ENCODE measurements at places on chromosomes 2 and 18.

DNA sequence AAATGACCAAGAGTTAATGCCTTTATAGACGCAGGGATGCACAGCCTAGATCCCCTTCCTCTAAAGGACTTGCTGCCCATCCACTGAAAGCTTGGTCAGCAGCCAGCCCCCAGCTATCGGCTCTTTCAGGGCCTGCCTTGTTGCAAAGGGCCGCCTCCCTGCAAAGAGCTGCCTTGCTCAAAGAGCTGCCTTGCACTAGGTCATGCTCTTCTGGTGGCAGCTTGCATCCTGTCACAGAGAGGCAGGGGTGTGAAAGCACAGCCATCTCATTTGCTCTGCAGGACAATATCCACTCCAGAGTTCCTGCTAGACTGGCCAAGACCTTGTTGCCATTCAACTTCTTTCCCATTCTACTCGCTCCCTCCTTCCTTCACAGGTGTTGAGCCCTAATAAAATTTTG lies 137.1 kb downstream of the MCFD2 start:
- DNase-seq: no peak

GRCh38 chr2:71223767-71224333 lies 3.1 kb downstream of the PAIP2B start:
- peak; percentile 71 for DNase-seq

DNA sequence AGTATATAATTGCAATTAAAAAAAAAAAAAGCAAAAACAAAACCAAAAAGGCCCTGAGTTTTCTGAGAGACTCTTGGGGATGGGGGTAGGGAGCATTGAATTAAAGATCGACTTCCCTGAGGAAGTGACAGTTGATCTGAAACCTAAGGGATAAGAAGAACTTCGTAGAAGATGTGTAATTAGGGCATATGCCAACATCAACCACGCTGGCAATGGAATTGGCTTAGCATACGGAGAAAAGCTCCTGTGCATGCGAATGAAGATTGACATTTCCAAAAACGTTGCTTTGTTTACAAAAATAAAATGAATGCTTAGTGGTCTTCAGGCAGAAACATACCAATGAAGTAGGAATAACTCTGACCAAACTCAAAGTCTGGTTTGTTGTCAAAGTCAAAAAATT lies 307.6 kb upstream of the ZNF521 start:
- DNase-seq: no peak

- no peak for DNase-seq
Observed at GRCh38 chr2:144382849-144383248, 137.1 kb downstream of the ZEB2 start.

- DNase-seq: no peak
Observed at GRCh38 chr18:70334728-70335329, 46.0 kb downstream of the SOCS6 start.

DNA sequence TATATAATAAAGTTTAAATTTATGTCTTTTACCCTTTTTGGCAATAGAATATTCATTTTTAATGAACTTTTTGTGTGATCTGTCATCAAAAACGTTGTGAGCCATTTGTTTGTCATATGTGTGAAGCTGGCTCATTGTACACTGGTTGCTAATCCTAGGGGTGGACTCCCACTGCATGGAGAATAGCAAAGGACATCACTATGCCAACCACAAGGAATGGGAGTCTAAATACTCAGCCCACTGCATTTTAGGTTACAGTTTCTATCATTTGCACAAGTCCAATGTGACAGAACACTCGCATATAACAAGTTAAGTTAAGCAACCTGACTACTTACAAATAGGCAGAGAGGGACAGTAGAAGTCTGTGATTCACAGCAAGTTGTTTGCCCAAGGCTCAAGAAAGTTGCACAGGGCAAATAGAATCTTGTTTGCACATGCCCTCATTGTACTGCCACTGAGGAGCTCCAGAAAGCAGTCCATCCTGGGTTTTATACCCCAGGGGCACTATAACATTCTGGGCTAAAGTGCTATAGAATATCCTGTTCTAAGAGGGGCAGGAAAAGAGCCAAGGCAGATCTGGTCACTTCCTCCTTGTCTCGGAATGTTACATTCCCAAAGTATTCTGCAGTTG lies 545.9 kb upstream of the GCFC2 start:
- no peak for DNase-seq

GRCh38 chr2:215401896-215402379 lies 33.9 kb downstream of the FN1 start:
- no peak for DNase-seq

- no peak for DNase-seq
Observed at GRCh38 chr2:4662161-4662779, 958.9 kb downstream of the DCDC2C start.

DNA sequence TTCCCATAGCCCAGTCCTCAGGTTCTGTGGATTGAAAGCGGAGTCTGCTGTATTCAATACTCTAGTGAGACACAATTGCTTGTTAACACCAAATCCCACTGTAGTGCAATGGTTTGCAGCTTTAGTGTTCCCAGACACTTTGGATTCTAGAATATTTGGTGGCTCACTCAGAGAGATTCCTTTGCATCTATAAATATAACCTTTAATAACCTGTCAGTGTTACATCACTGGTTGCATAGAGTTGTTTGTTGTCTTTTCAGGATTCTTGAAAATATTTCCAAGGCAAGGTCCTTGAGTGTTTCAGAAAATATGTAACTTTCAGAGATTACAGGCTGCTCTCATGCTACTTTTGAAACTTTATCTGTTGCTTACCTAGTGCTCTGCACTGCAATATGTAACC lies 157.5 kb downstream of the ZEB2 start:
- DNase-seq: no peak

- no peak for DNase-seq
Observed at GRCh38 chr2:182259629-182260150, 167.1 kb downstream of the PDE1A start.

DNA sequence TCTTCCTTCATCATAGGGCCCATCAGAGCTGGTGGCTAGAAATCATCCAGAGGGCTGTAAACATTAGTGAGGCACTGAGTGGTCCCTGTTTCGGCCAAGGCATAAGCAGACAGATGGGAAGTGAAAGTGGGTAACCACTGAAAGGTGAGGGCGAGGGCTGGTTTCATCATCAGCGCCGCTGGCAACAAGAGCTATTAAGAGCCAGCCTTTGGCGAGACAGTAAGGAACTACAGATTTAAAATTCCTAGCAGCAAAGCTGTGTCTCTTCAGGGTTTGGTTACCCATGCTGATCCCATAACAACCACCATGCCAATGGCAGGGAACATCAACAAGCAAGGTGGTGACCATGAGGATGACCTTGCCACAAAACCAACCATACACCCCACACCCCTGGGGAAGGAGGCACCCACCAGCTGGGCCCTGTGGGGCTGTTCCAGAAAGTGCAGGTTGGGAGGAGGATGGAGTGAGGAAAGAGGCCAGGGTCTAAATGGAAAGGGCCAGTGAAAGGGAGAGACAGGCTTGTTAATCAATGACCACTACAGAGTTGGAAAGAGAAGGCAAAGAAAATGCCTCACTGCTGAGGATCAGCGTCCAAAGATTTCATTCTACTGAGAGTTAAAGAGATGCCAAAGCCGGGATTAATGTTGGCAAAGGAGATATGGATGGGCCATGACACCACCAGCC lies 9.0 kb upstream of the SLC20A1 start:
- DNase-seq: no peak

DNA sequence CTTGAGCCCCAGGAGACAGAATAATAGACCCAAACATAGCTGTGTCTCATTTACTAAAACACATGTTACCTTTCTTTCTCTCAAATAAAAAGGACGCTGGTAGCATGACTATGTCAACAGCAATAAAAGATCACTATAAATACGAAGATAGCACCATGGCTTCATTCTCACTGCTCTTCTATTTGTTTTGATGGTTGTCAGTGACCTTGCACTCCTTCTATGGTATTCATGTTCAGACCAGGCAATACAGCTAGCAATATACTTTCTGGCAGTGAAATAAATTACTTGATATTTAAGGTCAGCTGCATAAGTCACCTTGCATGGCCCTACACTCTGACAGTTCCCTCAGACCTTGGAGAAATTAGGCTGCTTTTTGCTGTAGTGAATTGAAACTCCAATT lies 263.2 kb upstream of the CDH7 start:
- no peak for DNase-seq

- no peak for DNase-seq
Observed at GRCh38 chr18:55845221-55845620, 257.2 kb upstream of the TCF4 start.

GRCh38 chr2:5102823-5103222 lies 589.4 kb upstream of the SOX11 start:
- DNase-seq: no peak

DNA sequence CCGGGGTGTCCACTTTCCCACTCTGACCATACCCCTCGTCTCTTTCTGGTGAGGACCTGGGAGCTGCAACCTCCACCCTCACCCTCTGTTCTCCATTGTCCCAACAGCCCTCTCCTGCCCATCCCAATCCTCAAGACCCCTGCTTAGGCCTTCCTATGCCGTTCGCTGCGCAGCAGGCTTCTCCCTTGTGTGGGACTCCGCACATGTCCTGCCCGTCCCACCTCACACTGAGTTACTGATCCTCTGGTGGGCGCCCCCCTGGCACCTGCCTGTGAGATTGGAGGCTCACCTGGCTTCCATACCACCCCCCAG lies 119.5 kb upstream of the SNTG2 start:
- no peak for DNase-seq

DNA sequence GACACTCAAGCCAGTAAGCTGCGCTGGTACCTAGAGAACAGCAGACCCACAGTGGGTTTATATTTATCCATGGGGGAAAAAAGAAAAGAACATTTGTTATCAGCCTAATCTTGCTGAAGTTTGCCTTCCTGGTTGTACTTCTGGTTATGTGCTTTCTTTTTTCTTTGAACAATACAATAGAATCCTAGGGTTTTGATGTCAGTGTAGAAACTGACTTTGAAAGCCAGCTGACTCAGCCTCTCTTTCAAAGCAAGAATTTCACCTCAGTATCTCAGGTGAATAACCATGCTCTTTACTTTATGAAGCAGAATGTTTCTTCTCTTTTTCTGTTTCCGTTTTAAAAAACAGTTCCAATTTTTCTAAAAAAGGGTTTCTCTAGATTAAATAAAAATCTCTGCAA lies 78.4 kb downstream of the CD8B2 start:
- no peak for DNase-seq

- DNase-seq: no peak
Observed at GRCh38 chr18:63159590-63159989, 160.0 kb downstream of the BCL2 start.

DNA sequence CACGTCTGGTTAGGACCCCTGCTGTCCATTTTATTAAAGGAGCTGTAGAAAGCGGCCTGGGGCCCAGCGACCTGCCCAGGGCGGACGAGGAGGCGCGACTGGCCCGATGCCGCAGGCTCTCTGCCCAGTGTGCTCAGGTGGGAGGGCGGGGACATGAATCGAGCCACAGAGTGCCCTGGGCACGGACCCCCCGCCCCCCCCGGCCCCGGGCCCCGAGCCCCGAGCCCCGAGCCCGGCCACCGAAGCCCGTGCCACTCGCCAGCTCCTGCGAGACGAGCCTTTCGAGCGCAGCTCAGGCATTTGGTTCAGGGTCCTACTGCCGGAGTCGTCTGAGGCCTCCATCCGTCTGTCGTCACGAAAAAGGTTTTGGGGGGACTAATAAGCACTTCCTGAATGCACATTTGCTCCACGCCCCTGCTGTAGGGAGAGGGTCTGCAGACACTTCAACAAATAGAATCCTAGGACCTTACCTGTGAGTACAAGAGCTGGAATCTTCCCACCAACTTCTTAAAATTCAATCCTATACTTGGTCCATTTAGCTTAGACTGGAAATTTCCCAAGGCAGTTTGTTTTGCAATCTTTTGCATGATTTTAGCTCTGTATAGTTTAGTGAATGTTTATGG lies 602 bp upstream of the ADAM17 start:
- no peak for DNase-seq

GRCh38 chr18:74191577-74191976 lies 43.3 kb downstream of the TIMM21 start:
- no peak for DNase-seq

DNA sequence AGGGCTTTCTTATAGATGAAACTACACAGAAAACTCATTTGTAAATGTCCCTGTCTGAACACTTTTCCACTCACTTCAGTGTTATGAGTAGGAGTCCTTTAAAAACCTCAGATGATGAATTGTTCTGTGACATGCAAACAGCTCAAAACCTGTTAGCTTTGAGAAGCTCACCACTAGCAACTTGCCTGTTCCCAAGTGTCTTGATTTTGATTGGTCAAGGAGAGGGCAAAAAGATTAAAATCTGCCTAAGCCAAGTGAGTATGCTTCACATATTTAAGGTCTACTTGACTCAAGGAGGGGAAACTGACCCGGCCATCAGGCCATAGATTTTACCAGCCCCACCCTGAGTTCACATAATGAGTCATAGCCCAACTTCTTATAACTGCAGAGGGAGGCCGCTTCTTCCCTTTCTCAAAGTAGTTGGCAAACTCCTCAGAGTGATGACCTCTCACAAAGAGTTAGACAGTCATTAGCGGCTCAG lies 45.2 kb upstream of the MEIS1 start:
- peak; percentile 42 for DNase-seq

DNA sequence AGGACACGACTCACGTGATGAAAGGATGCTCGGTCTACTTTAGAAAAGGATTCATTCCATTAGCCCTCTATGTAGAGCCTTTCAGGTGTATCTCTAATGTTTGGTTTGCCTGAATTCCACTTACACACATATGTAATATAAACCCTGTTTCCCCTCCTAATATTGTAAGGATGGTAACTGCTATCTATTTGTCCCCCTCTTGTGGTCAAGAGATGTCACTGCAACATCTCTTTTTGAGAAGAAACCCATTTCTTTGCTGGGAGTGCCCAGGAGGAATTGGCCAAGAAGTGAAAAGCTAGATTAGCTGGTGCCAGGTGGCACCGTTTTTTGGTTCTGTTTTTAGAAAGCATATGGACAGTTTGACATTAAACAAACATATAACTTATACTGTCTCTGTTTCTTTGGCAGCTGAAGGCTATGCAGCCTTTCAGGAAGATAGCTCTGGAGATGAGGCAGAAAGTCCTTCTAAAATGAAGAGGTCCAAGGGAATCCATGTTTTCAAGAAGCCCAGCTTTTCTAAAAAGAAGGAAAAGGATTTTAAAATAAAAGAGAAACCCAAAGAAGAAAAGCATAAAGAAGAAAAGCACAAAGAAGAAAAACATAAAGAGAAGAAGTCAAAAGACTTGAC lies 41.2 kb downstream of the RALBP1 start:
- DNase-seq: peak; percentile 42

DNA sequence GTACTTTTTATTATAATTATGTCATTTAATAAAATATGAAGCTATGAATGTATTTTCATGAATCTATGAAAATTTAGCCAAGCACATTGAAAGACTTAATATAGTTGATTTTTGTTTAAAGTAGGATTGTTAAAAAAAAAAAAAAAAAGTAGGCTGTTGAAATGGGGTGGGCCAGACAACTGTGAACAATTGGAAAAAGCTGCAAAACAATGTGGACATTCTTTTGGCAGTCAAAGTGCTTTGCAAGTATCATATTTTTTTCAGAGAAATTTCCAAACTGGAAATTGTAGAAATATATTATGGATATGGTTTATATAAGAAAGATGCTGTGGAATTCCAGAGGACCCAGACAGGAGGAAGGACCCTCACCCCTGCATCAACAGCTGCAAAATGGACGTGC lies 82.1 kb downstream of the ETAA1 start:
- DNase-seq: no peak

Data from hepatocyte (in vitro differentiated cells).